ENCODE measurements at places on chromosomes 1 and 21. TPM values are rescaled to one million over a fixed set of nuclear protein-coding genes. Genes with fewer than 3 reads are reported as not detected.

Gene SPRR3
- not detected for total RNA-seq

Gene CFHR4
- not detected for total RNA-seq

Gene CRP
- not detected for total RNA-seq

Gene LCE1A
- total RNA-seq = not detected

Gene TCHH
- total RNA-seq = not detected

Gene OR2L2
- total RNA-seq = not detected

Gene DPT
- total RNA-seq = not detected

Gene PRAMEF9
- total RNA-seq = not detected
